Ovary (tissue), 10 donors: ENCODE measurements at places on chromosomes 16 and 17. TPM values are rescaled to one million over a fixed set of nuclear protein-coding genes. Genes with fewer than 3 reads are reported as not detected.

DNA sequence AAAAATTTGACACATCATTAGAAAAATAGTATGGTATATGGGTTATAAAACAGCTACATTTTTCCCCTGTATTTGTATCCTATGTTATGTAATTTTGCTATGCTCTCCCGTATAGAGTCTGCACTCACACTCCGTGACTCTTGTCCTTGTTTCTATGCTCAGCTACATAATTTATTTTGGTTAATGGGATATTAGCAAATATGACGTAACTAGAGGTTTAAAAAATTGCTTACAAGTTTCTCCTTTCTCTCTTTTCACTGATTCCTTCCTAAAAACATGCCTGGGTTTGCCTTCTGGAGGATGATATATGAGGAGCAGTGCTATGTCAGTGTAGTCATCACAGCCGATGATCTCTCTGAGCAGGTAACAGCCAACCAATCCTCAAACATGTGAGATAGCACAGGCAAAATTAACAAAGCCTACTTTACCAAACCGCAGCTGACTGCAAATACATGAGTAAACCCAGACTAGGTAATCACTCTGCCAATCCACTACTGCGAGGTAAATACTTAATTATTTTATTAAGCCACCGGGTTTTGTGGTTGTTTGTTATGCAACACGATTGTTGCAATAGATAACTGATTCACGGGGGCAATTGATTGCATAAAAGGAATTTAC, 126.9 kb downstream of the KIF2B start:
- H3K4me1 ChIP-seq, result no peaks in the 10 kb centered on the region
- H3K36me3 ChIP-seq, result no peaks in the 10 kb centered on the region
- DNase-seq, result no peak

DNA sequence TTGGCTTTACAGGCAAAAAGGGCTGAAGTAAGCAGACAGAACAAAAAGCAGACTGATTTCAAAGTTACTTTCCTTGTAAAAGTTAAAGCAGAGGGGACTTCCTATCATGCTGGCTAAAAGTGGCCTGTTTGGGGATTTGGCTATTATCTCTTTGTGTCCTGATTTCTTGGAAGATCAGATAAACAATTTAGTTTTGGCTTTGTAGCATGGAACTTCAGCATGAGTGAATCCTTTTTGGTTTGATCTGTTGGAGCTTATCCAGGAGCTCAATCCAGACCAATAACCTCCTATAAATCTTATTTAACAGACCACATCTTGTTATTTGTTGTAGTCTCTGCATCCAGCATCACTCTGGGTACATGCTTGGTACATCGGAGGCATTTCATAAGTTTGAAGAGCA, 8.9 kb upstream of the RNF112 start:
- DNase-seq, result no peak
- H3K4me3 ChIP-seq, result no peak overlapping the region
- peaks cover 4% of the 10 kb centered on the region for H3K4me1 ChIP-seq

- no peaks in the 10 kb centered on the region for H3K36me3 ChIP-seq
- H3K27me3 ChIP-seq, result no peaks in the 10 kb centered on the region
- no peak for DNase-seq
- no peak overlapping the region for H3K27ac ChIP-seq
These were observed 20.4 kb downstream of the KIAA0513 start for GRCh38 chr16:85047867-85048455.

DNA sequence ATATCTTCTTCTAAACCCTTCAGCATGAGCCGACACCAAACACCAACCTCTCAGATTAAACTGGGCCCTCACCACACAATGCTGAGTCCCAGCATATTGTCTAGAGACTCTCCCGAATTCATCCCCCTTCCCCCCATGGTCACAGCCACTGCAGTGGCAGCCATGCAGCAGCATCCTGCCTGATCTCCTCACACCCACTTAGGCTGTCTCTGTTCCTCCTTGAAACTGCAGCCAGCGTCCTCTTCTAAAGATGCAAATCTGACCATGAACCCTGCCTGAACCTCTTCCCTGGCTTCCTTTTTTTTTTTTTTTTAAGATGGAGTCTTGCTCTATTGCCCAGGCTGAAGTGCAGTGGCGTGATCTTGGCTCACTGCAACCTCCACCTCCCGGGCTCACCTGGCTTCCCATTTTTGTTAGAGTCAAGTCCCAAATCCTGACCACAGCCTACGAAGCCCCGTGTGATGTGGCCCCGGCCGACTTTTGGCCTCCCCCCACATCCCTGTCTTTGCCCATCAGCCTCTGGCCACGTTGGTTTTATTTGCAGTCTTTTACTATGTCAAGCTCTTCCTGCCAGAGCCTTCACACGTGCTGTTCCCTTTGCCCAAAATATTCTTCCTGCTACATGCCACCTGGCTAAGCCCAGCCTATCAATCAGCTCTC, 2.8 kb downstream of the FA2H start:
- no peak overlapping the region for H3K27ac ChIP-seq
- no peaks in the 10 kb centered on the region for H3K36me3 ChIP-seq
- H3K4me1 ChIP-seq, result peaks cover 7% of the 10 kb centered on the region
- no peaks in the 10 kb centered on the region for H3K27me3 ChIP-seq
- DNase-seq, result no peak
- no peak overlapping the region for H3K4me3 ChIP-seq

GRCh38 chr17:1034652-1035210, 37.8 kb downstream of the TIMM22 start:
- H3K4me1 ChIP-seq, result peaks cover 3% of the 10 kb centered on the region
- no peak overlapping the region for H3K4me3 ChIP-seq
- H3K36me3 ChIP-seq, result no peaks in the 10 kb centered on the region
- no peak for DNase-seq
- no peak overlapping the region for H3K27ac ChIP-seq
- H3K27me3 ChIP-seq, result no peaks in the 10 kb centered on the region

HOXB1 gene
- not detected for total RNA-seq

ZMYND15 gene
- 0.99 TPM for total RNA-seq

GRCh38 chr17:79160980-79161636, 86.5 kb downstream of the ENGASE start:
- no peaks in the 10 kb centered on the region for H3K27me3 ChIP-seq
- no peaks in the 10 kb centered on the region for H3K36me3 ChIP-seq
- DNase-seq, result no peak
- H3K27ac ChIP-seq, result no peak overlapping the region
- H3K4me1 ChIP-seq, result no peaks in the 10 kb centered on the region
- no peak overlapping the region for H3K4me3 ChIP-seq

ARHGDIG gene
- total RNA-seq, result not detected

LRRC37A gene
- 2.3 TPM for total RNA-seq

NUP93 gene
- total RNA-seq, result 53.9 TPM

DNA sequence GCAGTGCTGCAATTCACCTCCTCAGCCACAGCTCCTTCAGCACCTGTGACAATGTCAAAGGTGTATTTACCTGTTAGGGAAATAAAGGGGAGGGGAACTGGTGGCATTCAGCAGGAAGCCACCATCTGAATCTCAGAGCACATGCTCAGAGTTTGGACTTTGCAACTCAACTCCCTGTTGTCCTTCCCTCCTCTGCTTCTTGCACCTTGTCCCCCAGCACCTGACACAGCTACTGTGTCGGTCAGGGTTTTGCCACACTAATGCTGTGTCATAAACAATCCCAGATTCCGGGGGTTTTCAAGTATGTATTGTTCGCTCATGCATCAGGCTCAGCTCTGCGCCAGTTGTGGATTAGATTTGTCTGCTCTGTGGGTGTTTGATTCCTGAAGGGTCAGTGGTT, 43.7 kb downstream of the HSBP1 start:
- H3K4me3 ChIP-seq, result no peak overlapping the region
- H3K36me3 ChIP-seq, result no peaks in the 10 kb centered on the region
- no peak for DNase-seq
- no peaks in the 10 kb centered on the region for H3K27me3 ChIP-seq
- H3K27ac ChIP-seq, result no peak overlapping the region

DNA sequence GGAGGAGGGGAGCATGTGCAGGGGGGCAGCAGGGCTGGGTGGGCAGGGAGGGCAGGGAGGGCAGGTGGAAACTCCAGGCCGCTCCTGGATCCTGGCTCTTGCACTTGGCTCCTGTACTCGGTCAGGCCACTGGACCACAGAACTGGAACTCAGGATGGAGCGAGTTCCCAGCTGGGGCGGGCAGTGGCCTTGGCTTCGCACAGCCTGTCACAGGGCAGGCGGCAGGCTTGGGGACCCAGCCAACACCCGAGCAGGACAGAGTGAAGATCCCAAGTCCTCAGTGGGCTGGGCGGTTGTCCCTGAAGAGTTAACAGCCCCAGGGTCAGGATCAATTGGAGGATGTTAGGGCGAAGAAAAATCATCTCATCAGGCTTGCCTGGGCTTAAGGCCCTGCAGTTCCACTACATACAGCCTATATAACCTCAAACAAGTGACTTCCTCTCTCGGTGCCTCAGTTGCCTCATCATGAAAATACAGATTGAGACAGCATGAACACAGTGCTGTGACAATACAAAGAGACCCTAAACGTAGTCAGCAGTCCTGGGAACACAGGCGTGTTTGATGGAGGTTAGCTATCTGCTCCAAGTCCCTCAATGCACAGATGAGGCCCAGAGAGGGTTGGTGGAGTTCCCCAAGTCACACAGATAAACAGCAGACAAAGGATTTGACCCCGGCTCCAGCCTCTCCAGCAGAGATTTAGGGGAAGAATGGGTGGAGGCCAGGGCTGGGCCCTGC, 21.9 kb downstream of the ZNF423 start:
- no peaks in the 10 kb centered on the region for H3K27me3 ChIP-seq
- DNase-seq, result no peak
- peaks cover 36% of the 10 kb centered on the region for H3K4me1 ChIP-seq

DNAAF1 gene
- 6.3 TPM for total RNA-seq

TMIGD1 gene
- not detected for total RNA-seq

DNA sequence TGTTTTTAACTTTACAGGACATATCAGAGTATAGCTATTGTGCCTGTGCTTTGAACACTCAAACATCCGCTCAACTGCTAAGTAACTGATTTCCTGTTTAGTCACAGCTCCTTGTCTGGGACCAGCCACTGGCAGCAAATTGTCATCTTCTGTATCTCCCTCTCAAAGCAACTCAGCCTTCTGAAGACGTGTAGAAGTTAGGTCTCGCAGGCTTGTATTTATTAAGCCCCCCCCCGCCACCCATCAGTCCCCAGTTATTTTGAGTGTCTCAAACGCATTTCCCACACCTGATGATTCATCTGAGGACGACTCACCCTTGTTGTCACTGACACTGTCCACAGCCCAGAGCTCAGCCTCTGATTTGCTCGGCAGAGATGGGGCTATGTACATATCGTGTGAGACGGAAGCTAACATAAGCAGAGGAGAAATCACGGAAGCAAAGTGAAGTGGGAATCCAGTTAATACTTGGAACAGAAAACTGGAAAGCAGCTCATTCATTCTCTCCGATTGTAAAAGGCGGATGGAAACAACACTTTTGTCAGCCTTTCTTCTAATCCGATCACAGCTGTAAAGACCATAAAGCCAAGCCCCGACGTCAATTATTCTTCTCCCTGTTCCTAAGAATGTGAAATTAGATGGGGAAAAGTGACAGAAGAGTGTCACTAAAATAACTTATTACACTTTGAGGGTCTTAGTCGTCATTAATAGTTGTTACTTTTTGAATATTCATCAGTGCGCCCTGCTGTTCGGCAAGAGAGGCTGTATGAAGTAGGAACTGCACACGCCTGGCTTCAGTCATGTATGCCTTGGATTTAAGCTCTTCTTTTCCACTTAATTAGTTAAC, 64.2 kb downstream of the PITPNC1 start:
- H3K4me3 ChIP-seq, result no peak overlapping the region
- no peaks in the 10 kb centered on the region for H3K36me3 ChIP-seq
- no peaks in the 10 kb centered on the region for H3K4me1 ChIP-seq
- no peaks in the 10 kb centered on the region for H3K27me3 ChIP-seq

KRTAP2-2 gene
- total RNA-seq, result not detected

DNA sequence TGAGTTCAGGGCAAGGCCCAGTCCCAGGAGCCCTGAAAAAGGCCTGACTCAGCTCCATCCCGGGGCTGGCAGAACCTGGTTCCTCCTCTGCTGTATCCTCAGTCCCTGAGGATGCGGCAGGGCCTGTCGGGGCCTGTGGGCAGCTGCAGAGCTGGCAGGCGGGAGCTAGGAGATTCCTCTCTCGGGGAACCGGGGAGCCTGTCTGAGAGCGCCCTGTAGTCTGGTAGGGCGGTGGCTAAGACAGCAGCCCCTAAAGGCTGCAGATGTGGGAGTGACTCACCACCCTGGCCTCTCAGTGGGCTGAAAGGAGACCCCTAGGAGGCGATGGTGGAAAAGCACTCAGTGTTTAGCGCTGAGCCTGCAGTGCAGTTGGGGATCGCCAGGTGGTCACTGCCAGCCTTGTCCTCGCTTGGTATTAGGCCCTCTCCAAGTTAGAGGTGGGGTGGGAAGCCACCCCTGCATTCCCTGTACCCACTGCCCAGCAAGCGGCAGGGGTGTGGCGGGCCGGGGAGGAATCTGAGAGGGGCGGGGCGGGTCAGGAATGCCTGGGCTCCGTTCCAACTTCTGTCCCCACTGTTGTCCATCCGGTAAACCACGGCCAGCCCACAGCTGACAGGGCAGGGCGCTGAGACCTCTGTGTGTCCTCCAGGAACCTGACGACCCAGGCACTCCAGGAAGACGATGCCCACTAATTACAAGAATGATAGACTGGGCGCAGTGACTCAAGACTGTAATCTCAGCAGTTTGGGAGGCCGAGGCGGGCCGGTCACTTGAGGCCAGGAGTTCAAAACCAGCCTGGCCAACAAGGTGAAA, 29.5 kb upstream of the CDH1 start:
- H3K4me1 ChIP-seq, result peaks cover 3% of the 10 kb centered on the region
- no peak overlapping the region for H3K27ac ChIP-seq
- no peaks in the 10 kb centered on the region for H3K36me3 ChIP-seq
- no peak overlapping the region for H3K4me3 ChIP-seq
- no peaks in the 10 kb centered on the region for H3K27me3 ChIP-seq
- no peak for DNase-seq

DNA sequence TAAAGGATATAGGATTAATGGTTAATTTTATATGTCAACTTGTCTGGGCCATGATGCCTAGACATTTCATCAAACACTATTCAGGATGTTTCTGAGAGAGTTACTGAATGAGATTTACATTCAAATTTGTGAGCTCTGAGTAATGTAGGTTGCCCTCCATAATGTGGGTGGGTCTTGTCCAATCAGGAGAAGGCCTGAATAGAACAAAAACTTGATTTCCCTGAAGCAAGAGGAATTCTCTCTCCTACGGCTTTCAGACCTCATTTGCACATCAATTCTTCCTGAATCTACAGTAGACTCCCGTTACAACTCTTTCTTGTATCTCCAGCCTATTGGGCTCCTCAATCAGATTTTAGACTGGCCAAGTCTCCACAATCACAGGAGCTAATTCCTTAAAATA, 377.9 kb upstream of the PMFBP1 start:
- H3K27ac ChIP-seq, result no peak overlapping the region
- no peaks in the 10 kb centered on the region for H3K4me1 ChIP-seq
- DNase-seq, result no peak
- no peak overlapping the region for H3K4me3 ChIP-seq

DNA sequence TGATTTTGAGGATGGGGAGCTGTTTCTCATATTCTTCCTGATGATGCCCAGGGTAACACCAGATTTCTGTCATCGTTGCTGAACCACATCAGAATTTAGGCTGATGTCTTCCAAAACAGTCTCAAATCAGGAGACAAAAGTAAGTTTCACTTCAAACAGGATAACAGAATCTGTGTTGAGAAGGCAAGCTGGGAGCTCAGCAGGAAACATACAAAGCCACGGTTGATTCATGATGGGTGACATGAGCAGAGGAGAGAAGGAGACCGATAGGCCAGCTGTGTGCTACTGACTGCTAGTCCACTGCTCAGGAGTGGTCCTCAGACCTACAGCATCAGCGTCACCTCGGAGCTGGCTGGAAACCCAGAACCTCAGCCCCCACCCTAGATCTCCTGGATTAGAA, 62.9 kb upstream of the RCVRN start:
- no peak for DNase-seq
- no peak overlapping the region for H3K4me3 ChIP-seq
- H3K27me3 ChIP-seq, result no peaks in the 10 kb centered on the region
- H3K36me3 ChIP-seq, result no peaks in the 10 kb centered on the region
- peaks cover 10% of the 10 kb centered on the region for H3K4me1 ChIP-seq
